ENCODE measurements at places on chromosomes 5 and 9. TPM values are rescaled to one million over a fixed set of nuclear protein-coding genes. Genes with fewer than 3 reads are reported as not detected.

C9orf85 gene
- total RNA-seq, result 7.1 TPM

ZNF608 gene
- 5.7 TPM for total RNA-seq

DNA sequence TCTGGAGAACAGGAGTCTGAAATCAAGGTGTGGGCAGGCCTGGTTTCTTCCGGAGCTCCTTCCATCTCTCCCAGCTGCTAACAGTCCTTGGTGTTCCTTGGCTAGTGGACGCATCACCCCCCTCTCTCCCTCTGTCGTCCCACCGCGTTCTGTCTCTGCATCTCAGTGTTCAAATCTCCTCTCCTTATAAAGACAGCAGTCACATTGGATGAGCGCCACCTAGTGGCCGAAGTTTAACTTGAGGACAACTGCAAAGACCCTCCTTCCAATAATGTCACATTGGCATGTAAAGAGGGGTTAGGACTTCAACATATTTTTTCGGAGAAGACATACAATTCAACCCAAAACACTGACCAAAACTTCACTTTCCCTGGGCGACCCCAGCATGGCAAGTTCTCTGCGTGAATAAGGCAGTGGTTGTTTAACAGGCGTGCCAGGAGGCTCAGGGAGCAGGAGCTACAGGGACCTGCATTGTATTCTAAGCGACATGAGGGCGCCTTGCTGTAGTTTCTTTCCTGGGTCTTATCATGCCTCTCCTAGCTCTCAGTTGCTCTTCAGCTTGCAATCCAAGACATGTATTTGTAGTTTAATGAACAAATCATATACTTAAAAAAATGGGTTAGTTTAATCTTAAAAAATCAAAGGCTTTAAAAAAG is 27.9 kb upstream of the BASP1 start:
- DNase-seq, result peak; percentile 66

DNA sequence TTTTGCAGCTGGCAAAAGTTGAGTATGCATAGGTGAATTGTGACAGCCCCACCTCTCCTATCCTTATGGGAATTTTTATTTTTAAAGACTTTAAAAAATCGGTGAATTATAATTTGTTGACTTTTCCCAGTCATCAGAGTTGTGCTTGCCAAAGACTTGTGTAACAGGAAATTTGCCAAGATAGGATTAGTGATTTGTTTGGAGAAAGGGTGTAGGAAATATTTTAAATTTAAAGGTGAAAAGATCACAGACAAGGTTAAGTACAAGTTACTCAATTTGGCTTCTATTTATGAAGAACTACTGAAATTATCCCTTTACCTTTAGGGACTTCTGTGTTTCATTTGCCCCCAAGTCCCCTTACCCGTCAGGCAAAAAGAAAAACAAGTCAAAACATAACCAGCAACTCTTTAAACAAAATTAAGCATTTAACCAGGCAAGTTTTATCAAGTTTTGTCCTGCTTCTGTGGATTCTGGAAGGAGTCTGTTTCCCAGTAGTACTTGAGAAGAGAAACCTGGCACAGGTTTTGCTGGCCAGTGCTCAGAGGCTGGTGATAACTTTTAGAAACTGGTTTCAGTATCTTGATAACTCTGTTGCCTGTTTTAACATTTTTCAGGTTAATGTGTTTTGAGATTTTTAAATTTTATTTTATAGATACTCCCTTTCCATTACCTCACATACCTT is 285.4 kb downstream of the MAST4 start:
- no peak for DNase-seq

TBC1D2 gene
- 14.5 TPM for total RNA-seq

SPATA31E1 gene
- not detected for total RNA-seq

DNA sequence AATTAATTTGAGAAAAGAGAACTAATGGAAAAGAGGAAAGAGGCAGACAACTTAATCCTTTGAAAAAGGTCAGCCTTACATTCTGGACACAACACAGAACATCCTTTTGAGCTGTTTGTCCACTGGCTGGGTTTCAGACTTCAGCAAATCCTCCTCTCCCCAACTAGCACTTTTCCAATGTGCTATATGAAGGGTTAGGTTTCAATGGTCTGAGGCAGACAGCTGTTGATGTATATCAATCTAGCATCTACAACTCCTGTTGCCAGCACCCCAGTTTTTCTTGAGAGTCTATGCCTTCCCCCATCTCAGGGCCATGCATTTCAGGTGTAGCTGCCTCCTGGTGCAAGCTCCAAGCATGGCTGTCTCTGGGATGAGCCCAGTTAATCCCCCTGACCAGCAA is 174.2 kb downstream of the TRIM32 start:
- no peak for DNase-seq

PRRT1B gene
- total RNA-seq, result 6.1 TPM

SLC6A18 gene
- total RNA-seq, result not detected

DNA sequence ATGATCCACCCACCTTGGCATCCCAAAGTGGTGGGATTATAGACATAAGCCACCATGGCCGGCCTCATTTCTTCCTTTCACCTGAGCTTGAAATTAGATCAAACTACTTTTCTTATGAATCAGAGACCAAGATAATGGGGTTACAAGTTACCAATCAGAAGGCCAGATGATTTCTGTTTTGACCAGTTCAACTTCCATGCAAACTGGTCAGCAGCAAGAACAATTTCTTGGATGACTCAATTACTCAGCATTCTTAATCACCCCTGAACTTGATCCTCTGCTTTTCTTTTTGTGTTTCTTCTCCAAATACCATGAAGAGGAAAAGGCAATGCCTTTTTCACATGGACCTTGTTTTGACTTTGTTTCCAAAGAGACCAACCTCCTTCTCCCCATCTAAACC is 10.0 kb upstream of the PLIN2 start:
- no peak for DNase-seq

- DNase-seq, result no peak
Observed at GRCh38 chr5:89981021-89981420, 428.5 kb downstream of the CETN3 start.

GRCh38 chr5:74541381-74541781 is 99.1 kb downstream of the ENC1 start:
- no peak for DNase-seq

GRM6 gene
- total RNA-seq, result not detected

DNA sequence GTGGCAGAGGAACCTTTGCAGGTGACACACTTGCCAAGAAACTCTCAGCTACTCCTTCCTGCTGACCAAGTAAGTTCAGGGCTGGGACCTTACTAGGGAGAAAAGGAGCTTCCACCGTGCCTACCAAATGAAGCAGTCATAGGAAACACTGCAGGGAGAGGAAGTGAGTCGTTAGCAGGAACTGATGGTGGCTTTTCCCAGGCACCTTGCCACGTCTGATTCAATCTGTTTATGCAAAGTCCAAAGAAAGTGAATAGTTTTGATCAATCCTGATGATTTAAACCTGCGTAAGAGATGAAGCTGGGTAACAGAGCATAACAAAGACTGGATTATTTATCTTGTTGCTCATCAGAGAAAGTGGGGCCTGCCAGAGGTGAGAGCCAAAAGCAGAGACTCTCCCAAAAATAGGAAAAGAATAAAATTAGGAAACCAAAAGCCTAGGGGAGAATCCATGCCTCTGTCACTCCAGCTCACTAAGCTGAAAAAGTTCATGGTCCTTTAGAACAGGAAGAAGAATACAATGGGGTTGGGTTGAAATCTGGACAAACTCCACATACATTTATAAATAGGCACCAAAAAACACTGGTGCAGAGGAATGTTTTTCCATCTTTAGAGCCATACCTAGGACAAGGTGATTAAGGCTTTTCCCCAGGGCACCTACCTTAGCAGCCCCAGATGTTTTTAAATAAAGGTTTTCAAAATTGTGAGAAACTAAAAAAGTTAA is 9.3 kb upstream of the PFDN1 start:
- no peak for DNase-seq

RNF224 gene
- total RNA-seq, result not detected

- DNase-seq, result no peak
Observed at GRCh38 chr5:68243681-68244080, 28.1 kb downstream of the PIK3R1 start.

GRCh38 chr9:23821375-23822181 is 4.5 kb downstream of the ELAVL2 start:
- no peak for DNase-seq

GRCh38 chr5:170563824-170564567 is 60.2 kb downstream of the KCNIP1 start:
- DNase-seq, result no peak

ZNF483 gene
- total RNA-seq, result 0.31 TPM

LCNL1 gene
- not detected for total RNA-seq

GRCh38 chr5:107812570-107813141 is 141.9 kb upstream of the EFNA5 start:
- no peak for DNase-seq

DNA sequence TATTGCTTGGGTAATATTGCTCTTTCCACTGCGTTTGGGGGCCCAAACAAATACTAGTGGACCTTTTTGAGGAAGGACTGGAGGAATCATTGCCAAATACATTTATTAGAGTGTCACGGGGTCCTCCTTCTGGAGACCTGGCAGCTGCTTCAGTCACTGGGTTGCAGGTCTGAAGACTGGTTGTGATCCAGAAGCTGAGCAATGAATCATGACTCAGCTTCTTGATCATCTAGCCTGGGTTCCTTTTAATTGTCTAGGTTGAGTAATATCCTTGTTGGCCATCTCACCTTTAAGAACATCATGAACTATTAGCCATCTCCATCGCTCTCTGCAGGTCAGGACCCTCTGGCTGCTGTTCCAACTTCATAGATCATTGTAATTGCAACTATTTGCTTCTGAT is 15.4 kb upstream of the UBAP1 start:
- no peak for DNase-seq

NIPBL gene
- total RNA-seq, result 29.2 TPM

DNA sequence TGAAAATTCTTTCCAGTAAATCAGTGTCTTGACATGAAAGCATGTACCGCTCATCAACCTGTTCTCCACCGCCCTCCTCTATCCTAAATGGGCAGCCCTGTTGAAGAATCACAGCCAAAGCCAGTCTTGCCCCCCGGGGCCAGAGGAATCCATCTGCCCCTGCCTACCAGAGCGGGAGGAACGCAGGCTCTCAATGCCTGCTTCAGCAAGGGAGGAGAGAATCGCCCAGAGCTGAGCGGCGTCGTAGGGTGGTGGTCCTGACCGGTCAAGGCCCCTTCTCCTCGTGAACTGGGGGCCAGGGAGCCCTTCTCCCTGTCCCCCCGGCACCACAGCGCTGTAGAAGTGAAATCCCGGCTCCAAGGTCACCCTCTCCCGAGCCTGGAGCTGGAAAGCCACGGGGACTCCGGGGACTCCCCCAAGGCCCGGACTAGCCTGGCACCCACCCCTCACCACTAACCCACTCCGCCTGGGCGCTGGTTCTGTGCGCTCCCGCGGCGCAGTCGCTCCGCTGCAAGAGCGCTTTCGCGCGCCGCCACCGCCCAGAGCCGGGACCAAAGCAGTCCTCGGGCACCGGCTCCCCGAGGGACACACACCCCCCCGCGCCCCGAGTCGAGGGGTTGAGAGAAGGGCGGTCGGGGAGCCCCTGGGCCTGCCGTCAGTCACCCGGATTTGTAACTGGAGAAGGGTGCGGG is 718 bp upstream of the TMEM215 start:
- DNase-seq, result no peak

IL17B gene
- not detected for total RNA-seq

HCN1 gene
- total RNA-seq, result not detected

DNA sequence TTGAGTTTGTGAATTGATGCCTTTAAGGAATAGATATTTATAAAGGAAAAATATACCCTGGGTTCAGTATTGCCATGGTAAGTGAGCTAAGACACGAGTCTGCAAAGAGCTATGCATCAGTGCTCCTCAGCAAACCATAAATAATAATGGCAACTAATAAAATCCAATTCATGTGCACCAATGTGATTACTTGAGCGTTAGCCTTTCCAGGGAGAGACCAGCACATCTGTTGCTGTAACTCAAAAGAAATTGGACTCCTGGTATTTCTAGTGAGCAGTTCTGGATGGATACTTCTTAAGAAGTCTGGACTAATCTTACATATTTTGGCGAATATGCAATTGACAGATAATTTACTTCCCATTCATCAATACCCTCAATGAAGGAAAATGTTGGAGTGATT is 373.3 kb downstream of the ARHGEF28 start:
- DNase-seq, result no peak

Measured in right lobe of liver (tissue), 6 donors.